Hindlimb muscle (tissue), 1 donor: ENCODE measurements at places on chromosomes 3 and 15. TPM values are rescaled to one million over a fixed set of nuclear protein-coding genes. Genes with fewer than 3 reads are reported as not detected.

Gene SLC26A6
- polyA plus RNA-seq, result 8.8 TPM

Gene IMPG2
- polyA plus RNA-seq, result 1.5 TPM

- DNase-seq, result no peak
Observed at GRCh38 chr3:138351916-138352550, 3.7 kb downstream of the MRAS start.

DNA sequence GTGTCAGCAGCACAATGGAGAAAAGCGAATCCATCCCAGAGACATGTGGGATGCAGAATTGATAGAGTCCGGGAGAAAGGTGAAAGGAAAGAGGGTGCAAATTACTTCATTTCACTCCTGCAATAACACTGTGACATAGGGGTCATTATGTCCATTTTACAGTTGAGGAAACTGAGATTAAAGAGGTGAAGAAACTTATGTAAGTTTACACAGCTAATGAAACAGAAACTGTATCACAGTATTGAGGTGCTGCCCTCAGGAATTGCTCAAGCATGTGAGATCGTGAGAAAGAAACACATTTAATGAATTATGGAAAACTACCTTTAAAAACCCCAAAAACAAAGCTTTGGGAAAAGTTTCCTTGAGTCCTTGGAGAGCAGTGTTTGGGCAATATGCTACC, 103.6 kb upstream of the PFN2 start:
- DNase-seq, result no peak
